ENCODE measurements at places on chromosomes 2 and 18.

GRCh38 chr18:3447068-3447894, 2.7 kb upstream of the TGIF1 start:
- peak; percentile 45 for DNase-seq

DNA sequence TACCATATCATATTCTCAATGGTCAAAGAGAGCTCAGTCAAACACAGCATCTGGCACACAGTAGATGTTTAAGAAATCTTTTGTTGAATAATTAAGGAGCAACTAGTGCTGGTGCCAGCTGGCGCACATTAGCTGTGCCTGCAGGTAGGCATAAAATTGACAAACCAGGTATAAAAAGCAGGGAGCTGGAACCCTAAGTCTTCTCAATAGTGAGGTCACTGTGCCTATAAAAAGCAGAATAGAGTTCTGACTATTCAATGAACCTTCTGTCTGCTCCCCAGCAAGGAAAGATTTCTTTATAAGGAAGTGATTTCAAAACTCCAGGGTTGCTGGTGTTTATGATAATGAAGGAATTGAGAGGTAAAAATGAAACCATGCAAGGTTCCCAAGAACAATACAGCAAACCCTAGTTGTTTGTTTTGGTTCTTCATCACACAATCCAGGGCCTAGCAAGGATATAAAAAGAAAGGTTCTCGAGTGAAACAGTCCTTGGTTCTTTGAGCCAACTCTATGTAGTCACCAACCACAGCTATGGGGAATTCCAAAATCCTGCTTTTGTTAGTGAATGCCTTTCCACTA, 76.1 kb downstream of the THADA start:
- no peak for DNase-seq

DNA sequence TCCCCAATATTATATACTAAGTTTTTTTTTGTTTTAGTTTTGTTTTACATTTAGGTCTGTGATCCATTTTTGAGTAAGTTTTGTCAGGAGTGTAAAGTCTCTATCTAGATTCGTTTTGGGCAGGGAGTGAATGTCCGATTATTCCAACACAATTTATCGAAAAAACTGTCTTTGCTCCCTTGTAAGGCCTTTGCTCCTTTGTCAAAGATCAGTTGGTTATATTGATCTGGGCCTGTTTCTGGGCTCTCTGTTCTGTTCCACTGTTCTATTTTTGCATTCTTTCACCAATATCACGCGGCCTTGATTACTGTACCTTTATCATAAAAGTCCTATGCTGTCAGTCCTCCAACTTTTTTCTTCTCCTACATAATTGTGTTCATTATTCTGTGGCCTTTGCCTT, 276.5 kb upstream of the ZC3H15 start:
- no peak for DNase-seq

DNA sequence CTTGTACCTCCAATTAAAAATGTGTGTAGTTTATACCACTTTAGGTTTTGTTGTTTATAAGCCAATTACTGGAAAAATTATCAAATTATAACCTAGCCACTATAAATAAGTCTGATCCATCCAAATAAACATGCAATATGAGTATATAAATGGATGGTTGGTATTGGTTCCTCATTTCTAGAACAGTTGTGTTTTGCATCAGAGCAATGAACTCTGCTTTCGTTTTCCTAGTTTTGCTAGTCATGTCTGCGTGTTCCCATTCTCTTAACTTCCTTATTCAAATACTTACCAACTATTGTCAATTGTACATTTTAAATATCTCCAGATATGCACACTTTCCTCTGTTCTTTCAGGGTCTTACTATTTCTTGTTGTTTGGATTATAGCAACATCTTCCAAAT, 641.7 kb downstream of the NR4A2 start:
- no peak for DNase-seq

DNA sequence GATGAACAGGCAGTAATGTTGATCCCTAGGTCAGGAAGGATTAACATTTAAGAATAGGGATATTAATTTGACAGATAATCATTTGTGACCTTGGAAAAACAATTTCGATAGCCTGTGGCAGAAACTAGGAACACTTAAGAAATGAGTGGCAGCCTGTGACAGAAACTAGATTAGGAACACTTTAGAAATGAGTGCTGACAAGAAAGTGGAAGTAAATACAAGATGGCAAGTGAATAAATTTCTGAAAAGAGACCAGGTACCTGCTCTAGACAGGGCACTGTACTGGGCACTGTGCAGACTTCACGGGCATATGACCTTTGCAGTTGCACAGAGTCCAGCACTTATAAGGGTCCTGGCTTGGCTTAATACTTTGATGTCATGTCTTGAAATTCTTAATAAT, 5.5 kb upstream of the HNRNPA3 start:
- DNase-seq: no peak

DNA sequence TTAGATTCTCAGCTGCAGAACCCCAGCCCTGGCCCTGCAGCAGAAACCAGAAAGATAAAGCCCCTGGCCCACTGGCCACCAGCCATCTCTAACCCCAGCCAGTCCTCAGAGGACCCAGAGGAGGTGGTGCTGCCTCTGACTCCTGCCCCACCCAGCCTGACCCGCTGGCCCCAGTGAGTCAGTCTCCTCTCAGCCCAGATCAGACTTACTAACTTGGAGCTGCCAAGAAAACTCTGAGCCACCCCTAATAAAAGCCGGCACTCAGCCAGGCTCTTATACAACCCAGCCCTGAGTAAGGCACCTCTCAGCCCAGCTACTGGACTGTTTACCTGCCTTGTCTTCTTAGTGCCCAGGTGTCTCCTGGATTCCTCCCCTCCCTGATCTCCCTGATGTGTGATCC, 2.0 kb downstream of the SLC14A2 start:
- DNase-seq: no peak

DNA sequence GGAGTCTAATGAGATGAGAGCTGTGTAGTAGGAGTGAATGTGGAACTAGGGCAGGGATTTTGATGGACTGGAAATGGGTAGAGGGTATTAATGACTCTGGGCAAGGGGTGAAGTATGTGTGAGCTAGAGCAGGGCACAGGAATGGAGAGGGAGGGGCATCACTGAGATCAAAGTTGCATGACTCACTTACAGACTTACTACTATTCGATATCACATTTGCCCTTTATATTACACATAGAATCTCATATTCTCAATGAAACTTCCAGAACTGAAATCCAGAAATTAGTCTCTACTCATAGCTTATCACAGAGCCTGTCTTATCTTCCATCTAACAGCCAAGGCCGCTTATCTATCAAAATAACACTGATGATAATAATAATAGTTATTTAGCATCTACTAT, 20.0 kb upstream of the ITGB6 start:
- no peak for DNase-seq

- no peak for DNase-seq
These were observed 90.5 kb downstream of the ICOS start for GRCh38 chr2:204027091-204027490.

GRCh38 chr2:235095569-235095968, 143.8 kb downstream of the SH3BP4 start:
- DNase-seq: no peak

DNA sequence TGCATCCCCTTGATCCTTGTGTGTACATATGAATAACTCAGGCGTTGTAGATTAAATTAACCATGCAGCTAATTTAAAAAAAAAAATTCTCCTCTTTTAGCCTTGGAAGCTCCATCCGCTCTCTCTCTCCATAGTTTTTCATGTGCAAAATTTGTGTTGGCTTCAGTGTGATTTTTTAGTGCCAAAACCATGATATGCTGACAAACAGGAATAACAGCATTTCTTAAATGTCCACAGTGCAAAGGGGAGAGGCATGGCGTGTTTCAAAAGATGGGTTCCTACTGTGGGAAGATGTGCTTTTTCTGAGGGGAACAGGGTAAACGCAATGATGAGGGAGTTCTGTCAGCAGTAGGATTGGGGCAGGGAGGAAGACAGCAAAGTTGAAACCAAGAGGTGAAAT, 247.0 kb downstream of the ICOS start:
- DNase-seq: no peak

GRCh38 chr2:62306751-62307468, 111.0 kb downstream of the B3GNT2 start:
- peak; percentile 45 for DNase-seq

GRCh38 chr2:216426166-216426777, 14.0 kb downstream of the SMARCAL1 start:
- DNase-seq: no peak

GRCh38 chr2:225920621-225921220, 521.2 kb downstream of the NYAP2 start:
- DNase-seq: no peak

- DNase-seq: no peak
These were observed 168.2 kb downstream of the STK39 start for GRCh38 chr2:168079236-168079635.

DNA sequence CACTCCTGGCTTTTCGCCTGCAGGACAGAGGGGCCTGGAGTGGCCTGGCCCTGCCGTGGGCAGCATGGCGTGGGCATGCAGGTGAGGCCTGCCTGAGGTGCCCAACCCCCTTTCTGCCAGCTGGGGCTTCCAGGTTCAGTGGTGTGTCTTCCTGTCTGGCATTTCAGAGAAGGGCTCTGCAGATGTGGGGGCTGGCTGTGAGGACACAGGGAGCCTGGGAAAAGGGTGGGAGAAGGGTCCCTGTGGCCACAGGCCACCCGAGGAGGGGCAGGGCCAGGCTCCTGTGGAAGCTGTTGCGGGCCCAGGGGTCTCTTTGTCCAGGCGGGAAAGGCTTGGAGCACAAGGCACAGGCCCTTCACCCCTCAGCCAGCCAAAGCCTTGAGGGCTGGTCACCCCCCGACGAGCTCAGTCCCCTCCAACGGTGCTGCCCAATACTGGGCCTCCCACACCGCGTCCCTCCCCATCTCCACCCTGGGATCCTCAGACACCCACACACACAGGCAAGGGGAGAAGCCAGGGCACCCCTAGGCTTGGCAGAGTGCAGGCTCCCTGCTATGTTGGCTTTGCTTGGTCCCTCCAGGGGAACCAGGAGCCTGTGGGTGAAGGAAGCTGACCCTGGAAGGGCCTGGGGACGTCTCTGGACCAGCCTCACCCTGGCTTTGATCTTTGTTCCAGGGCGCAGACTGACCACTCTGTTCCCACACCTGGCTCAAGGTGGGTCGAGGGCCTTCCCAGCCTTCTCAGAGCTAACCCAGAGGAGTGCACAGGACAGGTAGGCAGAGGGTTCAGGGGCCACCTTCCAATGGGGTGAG, 3.7 kb upstream of the AQP12A start:
- DNase-seq: no peak

DNA sequence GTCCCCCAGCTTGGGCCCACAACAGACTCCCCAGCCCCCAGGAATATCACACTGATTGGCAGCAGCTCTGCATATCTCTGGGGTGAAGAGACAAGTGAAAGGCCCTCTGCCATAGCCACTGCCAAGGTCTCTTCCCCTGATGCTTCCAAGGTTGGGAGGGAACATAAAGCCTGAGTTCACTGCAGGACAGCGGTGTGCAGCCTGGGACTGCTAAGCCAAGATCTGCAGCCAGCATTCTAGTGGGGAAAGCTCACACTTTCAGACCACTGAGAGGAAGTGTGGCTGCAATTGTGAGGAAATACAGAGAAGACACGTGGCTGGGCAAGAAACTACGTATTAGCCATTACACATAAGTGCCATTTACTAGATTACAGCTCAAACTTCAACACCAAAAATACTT, 100.7 kb downstream of the MAIP1 start:
- no peak for DNase-seq

GRCh38 chr2:220278022-220278421, 650.6 kb downstream of the SLC4A3 start:
- no peak for DNase-seq

- no peak for DNase-seq
These were observed 409.0 kb downstream of the SLC4A3 start for GRCh38 chr2:220036431-220036830.

DNA sequence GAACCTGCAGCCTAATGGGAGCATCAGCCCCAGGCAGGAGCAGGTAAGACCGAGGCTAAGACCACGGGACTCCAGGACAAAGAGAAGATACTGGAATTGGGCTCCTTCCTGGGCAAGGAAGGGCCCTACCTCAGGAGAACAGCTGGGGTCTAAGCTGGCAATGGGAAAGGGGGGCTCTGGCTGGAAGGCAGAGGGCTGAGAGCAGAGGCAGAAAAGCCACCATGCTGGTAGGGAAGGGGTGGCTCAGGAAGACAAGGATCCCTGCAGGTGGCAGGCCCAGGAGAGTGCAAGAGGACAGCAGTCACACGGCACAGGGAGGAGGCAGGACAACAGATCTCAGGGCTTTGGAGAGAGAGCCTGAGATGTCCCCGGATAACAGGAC, 203.5 kb downstream of the NDUFA10 start:
- no peak for DNase-seq

DNA sequence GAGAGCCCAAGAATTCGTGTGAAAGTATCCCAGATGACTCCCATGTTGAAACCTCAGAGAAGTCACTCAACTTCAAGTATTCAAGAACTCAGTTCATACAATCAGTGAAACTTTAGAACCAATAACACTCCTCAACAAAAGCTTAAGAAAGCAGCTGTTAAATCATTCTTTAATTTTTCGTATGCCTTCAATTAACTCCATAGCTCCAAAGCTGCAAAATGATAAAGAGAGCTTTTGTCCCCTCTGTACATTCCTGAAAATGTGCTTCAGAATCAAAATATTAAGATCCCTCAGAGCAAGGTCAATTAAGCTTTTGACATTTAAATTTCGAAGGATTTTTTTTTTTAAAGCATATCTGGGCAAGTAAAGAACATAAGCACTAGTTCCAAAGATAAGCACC, 4.7 kb downstream of the COBLL1 start:
- DNase-seq: no peak

- peak; percentile 79 for DNase-seq
These were observed 344.6 kb upstream of the CHAC2 start for GRCh38 chr2:53422979-53423378.

DNA sequence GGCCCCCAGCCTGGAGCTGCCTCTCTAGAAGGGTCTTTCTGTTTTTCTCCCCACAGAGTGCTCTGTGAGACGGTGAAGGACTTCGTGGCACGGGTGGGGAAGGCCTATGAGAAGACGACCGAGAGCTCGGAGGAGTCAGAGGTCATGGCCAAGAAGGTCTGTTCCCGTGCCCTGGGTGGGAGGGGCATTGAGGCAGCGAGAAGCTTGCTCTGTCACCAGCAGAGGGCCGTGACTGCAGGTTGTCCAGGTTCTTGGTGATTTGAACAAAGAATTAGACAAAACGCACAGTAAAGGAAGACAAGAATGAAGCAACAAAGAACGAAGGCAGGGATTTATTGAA, 93.9 kb downstream of the DGKD start:
- DNase-seq: peak; percentile 26

DNA sequence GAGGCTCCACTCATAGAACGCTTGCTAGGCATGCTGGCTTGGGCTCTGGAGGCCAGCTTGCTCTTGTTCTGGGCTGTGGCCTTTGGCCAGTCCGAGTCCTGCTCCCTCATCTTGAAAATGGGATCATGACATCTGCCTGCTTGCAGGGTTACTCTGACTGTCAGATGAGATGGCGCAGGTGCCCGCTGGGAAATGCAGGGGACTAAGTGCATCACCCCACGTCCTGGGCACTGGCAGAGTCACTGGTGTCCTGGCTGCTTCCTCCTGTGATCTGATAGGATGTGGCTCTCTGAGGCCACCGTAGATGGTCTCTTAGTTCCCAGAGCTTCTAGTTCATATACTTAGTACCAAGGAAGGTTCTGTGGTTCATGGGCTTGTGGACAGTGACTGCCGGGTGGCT, 18.5 kb downstream of the LDLRAD4 start:
- no peak for DNase-seq

Measured in SHP77 (cell line).